Activated CD4-positive, alpha-beta T cell treated with anti-CD3 and anti-CD28 coated beads for 1 hour (primary cell): ENCODE measurements at places on chromosomes 6 and 20.

- DNase-seq: no peak
Measured at GRCh38 chr6:117089604-117090003, 175.8 kb upstream of the VGLL2 start.

GRCh38 chr6:111614833-111615582, 9.3 kb upstream of the TRAF3IP2 start:
- no peak for DNase-seq

DNA sequence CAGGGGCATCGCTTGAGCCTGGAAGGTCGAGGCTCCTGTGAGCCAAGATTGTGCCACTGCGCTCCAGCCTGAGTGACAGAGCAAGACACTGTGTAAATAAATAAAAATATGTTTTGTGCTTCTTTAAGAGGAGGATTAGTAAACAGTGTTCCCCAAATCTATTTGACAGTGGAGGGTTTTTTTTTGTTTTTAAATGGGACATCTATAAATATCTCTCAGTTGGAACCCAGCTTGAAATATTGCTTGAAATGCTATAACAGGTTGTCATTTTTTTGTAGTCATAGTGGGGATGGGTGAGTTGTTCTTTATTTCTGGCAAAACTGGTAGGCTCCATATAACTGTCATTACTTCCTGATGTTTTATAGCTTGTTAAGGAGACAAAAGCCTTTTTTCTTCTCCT, 54.3 kb downstream of the CARMIL1 start:
- no peak for DNase-seq

DNA sequence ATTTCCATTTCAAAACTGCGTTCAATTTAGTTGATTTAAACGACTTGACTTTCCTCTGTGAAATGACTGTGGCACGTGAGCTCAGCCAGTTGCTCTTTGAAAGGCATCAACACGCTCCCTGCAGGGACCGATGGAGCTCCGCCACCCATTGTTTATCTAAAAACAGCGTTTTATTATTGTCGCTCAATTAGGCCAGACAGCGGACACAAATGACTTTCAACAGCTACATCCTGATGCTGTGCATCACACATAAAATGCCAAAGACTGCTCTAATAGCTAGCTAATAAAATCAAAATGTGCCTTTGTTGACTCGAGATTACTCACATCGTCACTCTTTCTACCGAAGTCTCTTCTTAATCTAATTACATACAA, 332.5 kb downstream of the CD83 start:
- DNase-seq: no peak

DNA sequence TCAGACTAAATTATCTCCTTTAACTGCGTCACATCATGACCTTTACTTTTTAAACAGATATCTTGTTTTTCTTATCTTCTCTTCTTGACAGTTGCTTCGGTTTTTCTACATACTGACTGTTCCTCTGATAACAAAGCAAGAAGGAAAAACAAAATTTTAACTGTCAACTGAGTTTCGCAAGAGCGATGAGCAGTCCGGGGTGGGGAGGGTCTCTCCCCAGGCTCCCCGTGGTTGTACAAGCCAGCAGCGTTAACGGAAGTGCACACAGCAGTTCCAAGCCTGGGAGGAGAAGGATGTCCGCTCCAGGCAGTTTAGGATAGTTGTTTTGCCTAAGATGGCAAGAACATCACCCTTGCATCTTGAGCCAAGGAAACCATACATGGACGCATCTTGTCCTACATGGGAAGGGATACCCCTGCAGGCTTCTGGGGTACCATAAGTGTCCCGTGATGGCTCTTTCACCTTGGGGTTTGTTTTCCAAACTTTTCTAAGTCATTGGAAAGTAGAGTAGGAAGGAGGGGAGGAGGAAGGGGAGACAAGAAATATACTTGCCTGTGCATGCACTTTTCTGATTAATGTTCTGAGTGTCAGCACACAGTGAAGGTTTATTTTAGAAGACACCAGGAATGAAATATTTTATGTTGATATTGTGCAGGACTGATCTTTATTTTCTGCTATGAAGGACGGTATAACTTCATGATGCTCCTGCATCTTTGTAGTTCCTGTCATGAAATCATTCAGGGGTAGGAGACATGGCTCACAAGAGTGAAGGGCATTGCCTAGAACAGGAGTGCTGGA, 20.8 kb downstream of the SLC24A3 start:
- DNase-seq: no peak

GRCh38 chr6:167705211-167705750, 121.4 kb upstream of the AFDN start:
- no peak for DNase-seq

GRCh38 chr6:11952316-11952715, 59.8 kb upstream of the HIVEP1 start:
- no peak for DNase-seq

DNA sequence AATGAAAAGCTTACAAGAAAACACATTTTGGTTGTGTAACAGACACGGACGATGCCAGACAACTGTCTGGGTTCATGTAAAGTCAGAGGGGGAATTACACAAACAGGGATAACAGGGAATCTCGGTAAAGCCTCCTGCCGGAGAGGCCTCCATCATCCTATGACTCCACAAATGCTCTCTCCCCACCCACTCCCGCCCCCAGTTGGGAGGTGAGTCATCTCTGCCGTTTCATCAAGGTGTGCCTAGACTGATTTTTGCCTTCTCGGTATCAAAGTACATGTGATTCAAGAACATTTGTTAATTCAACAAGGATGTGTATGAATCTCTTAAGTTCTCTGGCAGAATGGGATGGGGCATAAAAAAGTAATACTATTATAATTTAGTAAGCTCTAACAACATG, 304.9 kb upstream of the PRDM1 start:
- peak; percentile 20 for DNase-seq

DNA sequence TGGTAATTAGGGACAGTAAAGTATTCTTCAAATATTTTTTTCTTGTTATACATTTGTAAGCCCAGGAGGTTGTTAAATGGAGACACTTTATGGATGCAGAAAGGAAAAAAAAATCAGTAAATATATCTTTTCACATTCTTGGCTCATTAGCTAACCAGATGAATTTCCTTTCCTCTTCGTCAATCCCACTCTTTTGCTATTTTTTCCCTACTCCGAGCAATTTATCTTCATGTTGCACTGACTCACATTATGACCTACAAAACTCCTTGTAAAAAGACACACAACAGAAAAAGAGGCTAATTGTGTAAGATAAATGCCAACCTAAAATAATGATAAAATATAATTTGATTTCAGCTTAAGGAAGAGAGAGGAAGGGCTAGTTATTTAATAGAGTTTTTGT, 472.9 kb upstream of the ZNF337 start:
- DNase-seq: no peak

- no peak for DNase-seq
Measured at GRCh38 chr6:91083211-91083610, 496.3 kb upstream of the MAP3K7 start.

DNA sequence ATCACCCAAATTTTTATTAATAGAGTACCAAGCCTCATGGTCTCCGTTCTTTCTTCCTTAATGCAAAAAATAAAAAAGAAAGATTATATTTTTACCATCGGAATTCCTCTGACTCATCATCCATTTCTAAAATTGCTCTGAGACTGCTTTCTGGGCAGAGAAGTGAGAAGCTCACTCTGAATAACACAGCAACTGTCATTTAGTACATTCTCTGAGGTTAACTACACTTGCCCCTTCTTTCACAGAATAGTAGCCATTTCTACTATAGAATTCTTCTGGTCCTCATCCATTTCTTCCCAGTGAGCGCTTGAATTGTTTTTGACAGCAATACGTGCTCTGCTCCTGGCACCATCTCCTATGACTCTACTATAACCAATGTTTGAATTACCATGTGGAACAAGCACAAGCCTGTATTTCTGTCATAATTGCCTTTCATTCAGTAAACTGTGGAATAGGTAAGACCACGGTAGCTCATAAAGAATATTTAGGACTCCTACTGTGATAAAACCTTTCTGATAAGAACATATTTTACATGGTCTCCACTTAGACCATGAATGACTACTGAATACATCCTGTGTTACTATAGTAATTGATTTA, 435.5 kb upstream of the NRSN1 start:
- no peak for DNase-seq

DNA sequence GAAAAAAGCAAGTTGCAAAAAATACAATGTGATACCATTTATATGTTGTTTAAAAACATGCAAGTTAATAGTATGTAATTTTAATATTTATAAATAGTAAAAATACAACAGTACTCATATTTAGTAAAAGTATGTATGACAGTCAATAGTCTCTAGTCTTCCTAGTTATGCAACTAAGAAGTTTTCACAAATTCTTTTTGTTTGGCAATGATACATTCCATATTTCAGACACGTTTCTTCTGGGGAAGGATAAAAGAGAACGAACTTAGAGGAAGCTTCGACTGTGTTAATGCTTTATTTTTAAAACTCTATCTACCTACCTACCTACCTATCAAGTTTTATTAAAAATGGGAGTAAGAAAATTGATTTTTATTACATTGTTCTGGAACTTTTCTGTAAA, 77.7 kb downstream of the UBE3D start:
- no peak for DNase-seq

- DNase-seq: no peak
Measured at GRCh38 chr6:69868961-69869360, 2.6 kb downstream of the COL19A1 start.

DNA sequence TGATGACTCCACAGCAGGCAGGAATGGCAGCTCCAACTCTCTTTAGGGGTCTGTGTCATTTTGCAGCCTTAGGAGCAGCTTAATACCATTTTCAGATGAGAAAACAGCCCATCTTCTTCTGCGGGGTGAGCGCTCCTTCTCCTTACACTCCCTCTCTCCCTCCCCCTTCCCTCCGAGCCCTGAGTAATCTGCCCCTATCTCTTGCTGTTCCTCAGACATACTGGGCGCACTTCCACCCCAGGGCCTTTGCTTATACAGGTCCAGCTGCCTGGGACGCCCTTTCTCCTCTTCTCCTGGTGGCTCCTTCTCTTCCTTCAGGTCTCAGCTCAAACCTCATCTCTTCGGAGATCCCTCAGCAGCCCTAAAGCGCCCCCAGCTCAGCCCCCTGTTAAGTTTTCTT, 54.8 kb downstream of the SNAI1 start:
- no peak for DNase-seq

DNA sequence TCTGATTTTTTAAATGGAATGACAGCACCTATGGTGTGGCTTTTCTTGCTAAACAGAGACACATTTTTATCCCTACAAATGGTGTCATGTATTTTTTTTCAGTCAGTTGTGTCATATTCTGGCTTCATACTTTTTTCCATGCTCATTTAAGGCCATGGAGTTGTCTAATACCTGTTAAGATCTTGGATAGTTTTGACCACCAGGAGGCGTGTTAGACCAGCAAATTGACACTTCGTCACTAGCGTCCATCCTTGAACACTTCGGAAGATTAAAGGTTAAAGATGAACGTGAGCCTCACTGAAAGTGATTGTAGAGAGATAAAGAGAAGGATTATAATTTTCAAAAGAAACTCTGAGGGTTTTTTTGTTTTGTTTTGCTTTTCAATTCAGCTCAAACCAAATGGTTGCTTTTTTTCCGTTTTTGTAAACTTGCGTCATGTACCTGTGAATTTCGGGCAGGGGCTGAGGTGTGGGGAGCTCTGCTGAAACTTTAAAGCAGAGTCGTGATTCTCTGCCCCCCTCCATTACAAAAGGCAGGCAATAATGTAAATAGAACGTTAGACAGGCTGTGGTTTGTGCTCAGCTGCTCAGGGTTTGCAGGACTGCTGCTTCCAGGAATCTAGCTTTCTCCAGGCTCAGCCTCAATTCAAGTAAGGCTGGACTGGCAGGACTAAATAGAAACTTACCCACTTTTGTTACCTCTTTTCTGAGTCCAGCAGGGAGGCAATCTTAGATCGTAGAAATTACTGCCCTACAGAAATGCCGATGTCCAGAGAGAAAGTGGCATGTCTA, 245.1 kb downstream of the FOXA2 start:
- no peak for DNase-seq

- DNase-seq: no peak
Measured at GRCh38 chr20:37649017-37649416, 44.8 kb upstream of the CTNNBL1 start.

GRCh38 chr20:31815408-31816188, 3.6 kb upstream of the MYLK2 start:
- DNase-seq: no peak

GRCh38 chr6:6003621-6004366, 2.9 kb downstream of the NRN1 start:
- DNase-seq: no peak

DNA sequence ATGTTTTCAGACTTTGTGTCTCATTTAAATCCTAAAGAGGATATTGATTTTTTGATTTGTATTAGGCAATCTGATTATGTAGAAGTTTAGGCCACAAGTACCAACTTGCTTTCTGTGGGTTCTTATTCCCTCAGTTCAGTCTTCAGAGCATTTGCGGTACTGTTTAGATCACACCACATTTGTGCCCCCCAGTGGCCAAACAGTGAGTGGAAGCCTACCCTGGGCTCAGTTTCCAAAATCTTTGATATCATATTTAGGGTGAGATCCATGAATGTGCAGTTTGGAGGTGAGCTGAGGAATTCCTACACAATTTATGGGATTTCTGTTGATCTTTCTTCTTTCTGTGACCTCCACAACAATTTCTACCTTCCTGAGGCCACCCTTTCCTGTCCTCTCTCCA, 92.3 kb upstream of the FUT9 start:
- DNase-seq: no peak

DNA sequence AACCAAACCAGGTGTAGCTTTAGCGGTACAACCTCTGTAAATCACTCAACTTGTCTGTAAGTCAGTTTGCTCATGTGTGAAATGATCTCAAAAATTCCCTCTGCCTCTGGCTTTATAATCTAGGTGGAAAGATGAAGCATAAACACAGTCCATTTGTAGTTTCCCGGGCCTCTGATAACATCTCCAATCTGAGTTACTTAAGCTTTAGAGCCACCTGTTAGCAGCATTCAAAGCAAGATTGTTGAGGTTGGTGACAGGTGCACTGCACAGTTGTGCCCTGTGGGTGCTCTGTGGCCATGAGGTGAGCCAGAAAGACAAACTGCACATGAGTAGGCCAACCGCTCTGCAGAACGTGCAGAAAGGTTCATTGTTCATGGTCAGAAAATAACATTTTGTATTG, 53.7 kb downstream of the MOCS1 start:
- no peak for DNase-seq

GRCh38 chr20:10453241-10453640, 18.1 kb downstream of the SLX4IP start:
- DNase-seq: no peak

DNA sequence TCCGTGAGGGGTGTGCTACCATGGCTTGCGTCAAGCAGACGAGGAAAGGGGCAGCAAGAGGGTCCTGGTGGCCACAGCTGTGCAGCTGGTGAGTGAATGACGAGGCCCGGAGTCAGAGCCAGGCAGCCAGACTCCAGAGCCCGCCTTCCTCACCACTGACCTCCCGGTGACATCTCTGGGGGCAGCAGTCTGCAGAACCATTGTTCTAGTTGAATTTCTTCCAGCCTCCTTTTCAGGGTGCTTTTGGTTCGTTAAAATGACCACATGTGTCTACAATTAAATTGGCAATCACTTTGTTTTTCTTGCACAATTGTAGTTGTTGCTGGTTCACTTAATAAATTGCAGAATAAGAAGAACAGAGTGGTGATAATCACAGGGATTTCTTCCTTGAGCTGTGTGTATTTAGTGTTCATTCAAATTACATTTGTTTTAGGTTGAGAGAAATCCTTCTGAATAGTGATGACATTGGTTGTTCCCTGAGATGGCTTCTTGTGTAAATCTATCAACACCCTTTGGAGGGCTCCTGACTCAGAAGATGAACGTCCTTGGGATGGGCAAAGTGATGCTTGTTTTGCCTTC, 96.4 kb downstream of the TULP4 start:
- no peak for DNase-seq
